ENCODE measurements at places on chromosomes 13 and 19. TPM values are rescaled to one million over a fixed set of nuclear protein-coding genes. Genes with fewer than 3 reads are reported as not detected.

Gene GSX1
- not detected for total RNA-seq

Gene CBY2
- not detected for total RNA-seq

Gene CALR3
- not detected for total RNA-seq

Gene C3
- total RNA-seq: 2,017 TPM

Gene ZNF772
- 15.7 TPM for total RNA-seq

Gene PLPP2
- 6.7 TPM for total RNA-seq

Gene WDR88
- total RNA-seq: not detected

Gene PNMA8C
- 1.5 TPM for total RNA-seq

DNA sequence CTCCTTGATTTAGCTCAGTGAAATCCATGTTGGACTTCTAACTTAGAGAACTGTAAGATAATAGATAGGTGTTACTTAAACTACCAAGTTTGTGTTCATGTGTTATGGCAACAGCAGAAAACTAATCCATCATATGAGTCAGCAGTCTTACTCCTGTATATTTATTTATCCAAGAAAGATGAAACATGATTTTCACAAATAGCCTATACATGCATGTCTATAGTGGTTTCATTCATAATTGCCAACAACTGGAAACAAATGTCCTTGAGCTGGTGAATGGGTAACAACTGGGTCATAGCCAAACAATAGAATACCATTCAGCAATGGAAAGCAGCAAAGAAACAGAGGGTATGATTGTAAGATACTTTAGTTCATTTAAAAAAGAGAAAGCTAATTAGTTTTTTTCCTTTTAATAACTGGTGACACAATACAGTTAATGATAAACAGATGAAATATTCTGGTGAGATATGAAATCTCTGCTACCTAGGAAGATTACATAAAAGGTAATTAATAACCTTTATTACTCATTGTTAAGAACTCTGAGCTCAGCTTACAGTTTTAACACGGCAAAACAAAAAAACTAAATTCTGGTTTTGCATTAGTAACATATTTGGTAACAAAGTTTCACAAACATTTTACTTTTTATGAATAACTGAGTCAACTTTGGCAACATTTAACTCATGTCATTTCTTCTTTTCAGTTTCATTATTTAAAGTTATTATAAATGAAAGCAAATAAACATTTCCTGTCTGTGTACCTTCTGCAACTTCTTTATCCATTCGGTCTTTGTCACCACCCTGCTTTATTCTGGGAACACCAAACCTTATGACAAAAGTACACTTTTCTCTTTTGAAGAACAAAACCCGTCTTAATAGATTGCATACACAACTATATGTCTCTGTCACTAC lies 181.3 kb downstream of the LIG4 start:
- no peak for DNase-seq

- DNase-seq: peak; percentile 29
Observed at GRCh38 chr19:28403690-28404089, 809.3 kb downstream of the UQCRFS1 start.

DNA sequence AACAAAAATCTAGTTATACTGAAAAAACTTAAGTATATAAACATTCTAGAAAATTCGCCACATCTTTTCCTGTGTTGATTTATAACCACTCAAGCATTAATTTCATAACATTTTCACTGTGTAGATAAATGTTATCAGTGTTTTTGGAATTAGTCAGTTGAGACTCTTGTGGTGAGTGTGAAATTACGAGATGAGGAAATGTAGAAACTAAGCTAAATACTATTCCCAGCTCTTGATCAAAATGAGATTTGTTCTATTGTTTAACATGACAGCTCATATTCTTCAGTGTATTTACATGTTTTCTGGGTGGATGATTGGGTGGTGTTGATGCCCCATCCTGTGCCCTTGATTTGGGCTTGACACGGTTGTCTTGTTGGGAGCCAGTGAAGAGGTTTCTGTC lies 406.8 kb downstream of the DACH1 start:
- DNase-seq: no peak

DNA sequence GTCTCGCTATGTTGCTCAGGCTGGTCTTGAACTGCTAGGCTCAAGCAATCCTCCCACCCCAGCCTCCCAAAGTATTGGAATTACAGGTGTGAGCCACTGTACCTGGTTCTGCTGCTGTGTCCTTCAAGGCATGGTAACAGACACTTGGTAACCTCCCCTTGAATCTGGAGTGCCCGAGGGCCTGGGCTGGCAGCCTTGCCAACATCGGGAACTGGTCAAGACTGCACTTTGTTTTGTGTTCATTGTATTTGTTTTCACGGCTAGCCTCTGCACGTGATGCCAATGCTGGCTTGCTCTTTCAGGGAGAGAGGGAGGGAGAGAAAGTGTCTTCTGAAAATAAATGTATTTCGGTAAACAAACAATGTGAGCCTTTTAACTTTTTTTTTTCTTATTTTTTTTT lies 12.0 kb downstream of the CERS4 start:
- no peak for DNase-seq

DNA sequence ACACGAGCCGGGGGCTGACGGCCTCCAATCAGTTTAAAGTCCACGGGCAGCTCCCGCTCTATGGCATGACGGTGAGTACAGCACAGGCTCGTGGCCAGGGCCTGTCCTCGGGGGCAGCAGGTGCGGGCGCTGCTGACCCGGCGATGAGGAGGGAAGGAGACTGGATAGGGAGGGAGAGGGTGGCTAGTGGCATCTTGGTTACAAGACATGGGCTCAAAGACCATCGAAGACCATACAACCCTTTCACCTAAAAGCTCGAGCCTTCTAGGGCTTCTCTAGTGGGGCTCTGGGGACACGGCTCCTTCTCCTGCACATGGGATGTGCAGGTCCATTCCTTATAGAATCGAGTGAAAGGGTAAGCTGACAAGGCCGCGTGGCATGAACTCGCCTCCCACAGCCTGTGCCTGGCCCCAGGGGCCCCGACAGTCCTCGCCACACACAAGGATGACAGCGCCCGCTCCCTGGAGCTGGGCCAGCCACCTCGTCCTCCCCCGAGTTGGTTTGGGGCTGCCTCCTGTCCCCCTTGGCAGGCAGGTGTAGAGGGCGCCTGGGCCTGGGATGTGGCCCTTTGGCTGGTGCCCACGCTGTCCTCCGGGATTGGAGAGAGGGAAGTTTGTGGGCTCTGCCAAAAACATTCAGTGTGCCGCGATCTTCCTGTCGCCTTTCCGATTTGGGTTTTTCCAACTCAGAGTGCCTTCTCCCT lies 137.6 kb downstream of the STK24 start:
- DNase-seq: no peak

DNA sequence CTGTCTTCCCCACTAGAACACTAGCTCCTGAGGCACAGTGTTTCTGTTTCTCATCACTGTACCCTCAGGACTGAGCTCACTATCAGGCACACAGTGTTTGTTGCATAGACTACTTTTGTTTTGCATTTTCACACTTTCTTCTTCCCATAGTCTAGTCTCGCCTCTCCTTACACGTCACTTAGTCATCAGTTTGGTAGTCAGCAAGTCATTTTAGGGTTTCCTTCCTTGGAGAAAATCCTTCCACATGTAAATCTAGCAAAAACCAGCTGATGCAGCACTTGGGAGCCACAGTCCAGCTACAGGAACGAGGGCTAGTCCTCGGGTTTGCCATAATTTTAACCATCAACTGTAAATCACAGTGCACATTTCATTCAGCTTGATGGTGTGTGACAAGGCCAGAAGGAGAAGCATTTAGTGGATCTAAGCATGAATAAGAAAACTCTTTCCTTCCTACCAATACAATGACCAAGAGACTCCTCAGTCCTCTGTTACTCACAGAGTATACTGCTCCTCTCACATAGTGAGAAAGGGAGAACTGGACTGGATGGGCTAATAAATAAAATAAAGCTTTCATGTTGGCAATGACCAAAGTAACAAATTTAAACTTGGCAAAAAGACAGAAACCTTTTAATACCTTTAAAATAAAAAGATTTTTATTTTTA lies 221.0 kb downstream of the KLF12 start:
- DNase-seq: no peak

- DNase-seq: no peak
Observed at GRCh38 chr13:109158383-109158782, 529.0 kb downstream of the MYO16 start.

GRCh38 chr13:75556961-75557360 lies 7.4 kb downstream of the UCHL3 start:
- DNase-seq: no peak

DNA sequence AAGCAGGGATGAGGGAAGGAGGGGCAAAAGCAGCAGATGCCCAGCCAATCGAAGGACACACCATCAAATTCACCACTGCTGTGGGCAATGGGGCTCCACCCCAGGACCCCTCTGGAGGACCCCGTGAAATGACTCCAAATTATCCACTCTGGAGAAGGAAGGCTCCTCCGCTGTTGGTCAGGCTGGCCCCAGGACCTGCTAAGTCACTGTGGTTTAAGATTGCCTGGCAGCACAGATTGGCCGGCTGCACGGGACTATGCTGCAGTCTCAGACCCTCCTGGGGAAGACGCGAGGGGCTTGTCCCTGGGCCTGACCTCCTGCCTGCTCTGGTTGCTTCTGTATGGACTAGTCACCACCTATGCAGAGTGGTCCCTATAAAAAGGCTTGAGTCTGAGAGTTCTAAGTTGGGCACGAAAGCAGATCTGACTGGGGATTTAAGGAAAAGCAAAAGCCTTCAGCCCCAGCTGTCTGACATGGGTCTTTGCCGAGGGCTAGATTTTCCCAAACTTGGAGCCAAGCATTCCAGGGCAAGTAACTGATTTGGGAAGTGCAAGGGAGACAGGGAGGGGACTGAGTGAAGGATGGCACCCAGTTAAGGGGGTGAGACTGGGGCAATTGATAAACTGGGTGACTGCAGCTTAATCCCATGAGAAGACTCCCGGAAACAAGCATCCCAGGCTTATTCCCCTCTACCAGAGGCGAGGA lies 91.7 kb downstream of the TSHZ3 start:
- no peak for DNase-seq

GRCh38 chr13:100828226-100828625 lies 153.6 kb upstream of the TMTC4 start:
- DNase-seq: no peak

DNA sequence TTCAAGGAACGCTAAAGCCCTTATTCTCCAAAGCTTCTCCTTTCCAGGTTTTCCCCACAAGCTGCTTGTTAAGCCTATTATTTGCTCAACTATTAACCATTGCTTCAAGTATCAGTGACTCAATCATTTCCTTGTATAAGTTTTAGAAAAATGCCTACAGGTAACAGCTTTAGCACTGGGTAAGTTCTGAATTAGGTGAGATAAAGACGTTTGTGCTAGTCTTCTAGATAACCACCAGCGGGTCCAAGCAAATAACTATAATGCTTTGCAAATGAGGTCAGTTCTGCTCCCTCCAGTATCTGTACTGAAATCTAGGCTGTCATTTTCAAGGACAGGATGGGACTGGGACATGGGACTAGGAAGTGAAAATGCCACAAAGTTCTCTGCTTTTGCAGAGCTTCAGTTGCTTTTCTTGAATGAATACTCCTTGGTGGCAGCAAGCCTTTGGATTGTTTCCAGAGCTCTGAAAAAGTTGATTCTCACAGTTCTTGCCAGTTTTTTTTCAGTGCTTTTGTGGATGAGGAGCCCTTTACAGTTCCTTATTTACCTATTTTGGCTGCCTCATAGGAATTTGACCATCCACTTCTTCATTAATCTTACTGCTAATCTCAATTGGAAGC lies 1487.7 kb downstream of the EFNB2 start:
- no peak for DNase-seq

DNA sequence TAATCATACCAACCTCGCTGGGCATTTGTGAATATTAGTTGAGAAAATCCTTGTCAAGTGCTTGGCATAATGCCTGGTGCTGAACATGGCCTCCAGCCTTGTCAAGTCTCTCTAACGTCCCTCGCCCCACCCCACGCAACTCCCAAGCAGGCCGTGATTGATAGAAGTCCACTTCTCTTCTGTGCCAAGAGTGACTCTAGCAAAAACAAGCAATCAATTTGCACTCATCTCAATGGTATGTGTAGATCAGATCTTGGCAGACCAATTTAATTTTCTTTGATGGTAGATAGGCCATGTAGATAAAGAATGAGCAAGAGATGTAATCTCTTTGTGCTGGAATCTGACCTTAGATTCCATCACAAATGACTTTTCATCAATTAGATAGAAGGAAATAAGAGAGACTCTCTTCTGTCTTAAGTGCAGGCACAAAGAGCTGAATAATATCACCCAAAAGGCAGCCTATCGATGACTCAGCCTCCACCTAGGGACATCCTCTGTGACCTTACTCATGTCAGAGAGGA lies 31.0 kb upstream of the KATNAL1 start:
- peak; percentile 80 for DNase-seq

- DNase-seq: peak; percentile 71
Observed at GRCh38 chr19:35549174-35549788, 3.9 kb downstream of the TMEM147 start.

DNA sequence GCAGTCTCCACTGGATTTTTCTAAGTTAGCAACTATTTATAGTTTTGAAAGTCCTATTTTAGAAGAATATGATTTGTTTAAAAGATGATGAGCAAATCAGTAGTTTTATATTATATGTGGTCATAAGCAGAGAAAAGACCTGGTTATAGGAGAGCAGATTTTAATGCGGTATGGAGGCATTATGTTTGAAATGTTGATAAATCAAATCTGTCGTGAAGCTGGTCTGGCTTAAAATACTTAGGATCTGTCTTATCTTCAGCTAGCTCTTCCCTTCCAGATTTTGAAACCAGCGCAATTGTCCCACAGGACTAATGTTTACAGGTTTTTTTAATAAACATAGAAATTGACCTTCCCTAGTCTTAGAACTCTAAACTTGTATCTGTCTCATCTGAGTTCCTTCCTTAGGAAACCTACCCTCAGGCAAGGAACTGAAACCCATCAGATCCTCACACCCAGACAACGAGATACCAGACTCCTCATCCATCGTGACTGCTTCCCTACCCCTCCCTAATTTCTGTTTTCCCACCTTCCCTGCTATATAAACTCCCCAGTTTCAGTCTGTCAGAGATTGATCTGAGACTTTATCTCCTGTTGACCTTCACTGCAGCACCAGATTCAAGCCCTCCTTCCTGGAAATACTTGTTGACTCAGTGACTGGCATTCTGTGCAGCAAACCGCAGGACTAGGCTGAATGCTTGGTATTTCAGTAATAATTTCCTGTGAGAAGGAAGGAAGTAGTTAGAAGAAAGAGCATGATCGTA lies 37.8 kb upstream of the CXCL17 start:
- peak; percentile 78 for DNase-seq
